HT1080 (cell line): ENCODE measurements at places on chromosomes 2 and 18. TPM values are rescaled to one million over a fixed set of nuclear protein-coding genes. Genes with fewer than 3 reads are reported as not detected.

DNA sequence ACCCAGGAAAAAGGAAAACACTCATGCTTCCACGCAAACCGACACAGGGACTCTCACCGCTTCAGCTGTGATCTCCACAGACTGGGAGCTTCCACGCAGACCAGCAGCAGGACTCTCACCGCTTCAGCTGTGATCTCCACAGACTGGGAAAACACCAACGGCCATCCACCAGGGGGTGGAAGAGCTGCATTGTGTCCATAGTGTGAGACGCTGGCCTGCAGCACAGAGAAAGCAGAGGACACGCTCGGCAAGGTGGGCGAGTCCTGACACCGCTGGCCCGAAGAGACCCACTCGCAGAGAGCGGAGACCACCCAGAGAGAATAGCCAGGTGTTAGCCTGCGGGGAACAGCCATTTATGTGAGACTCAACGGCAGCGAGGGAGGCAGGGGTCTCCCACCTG is 42.5 kb upstream of the NFATC1 start:
- DNase-seq: no peak

DNA sequence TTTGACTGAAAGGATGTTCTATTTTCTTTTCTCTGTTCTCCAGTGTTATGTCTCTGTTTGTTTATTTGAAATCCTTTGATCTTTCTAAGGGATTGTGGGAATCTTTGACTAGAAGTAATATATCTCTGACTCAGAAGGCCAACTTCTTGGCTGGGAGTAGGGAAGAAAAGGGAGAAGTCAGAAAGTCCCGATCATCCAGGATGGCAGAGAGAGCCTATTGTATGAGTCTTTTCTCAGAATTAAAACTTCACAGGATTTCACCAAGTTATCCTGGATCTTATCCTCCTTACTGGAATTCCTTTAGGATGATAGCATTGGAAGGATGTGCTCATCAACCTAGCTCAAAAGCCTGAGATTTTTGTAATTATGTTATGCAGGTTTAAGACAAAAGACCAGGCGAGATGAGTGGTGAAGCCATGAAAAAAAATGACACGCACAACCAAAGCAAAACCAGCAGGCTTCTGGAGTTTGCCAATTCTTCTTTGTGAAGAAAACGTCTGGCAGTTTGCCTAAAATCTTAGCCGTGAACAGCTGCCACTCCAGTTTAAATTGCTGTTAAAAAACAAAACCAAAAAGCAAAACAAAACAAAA is 383.6 kb upstream of the SMIM21 start:
- peak; percentile 36 for DNase-seq

DNA sequence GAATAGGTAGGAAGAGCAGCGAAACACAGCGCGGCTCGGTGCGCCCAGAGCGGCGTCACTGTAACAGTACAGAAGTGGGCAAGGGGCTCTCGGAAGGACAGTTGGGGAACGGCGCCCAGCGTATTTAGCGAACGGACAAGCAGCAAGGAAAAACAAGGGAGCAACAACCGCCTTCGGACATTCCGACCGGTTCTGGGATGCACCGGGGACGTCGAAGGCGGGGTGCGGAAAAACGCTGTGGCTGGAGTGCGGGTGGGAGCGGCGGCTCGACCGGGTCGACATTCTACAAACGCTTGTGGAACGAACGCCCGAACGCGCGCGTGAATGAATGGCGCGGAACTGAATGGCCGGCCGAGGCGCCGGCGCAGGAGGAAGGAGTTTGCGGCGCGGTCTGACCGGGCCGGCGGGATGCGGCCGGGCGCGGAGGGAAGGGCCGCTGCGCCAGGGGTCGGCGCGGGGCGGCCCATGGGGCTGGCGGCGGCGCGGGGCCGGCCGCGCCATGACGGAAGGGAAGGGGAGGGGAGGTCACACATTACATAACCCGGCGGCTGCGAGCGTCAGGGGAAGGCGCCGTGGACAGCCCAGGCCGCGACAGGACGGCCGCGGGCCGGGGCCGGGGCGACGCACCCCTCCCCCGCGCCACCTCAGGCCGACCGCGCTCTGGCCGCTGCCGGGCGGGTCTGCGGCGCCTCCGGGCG is 605 bp downstream of the REV1 start:
- peak; percentile 23 for DNase-seq

DNA sequence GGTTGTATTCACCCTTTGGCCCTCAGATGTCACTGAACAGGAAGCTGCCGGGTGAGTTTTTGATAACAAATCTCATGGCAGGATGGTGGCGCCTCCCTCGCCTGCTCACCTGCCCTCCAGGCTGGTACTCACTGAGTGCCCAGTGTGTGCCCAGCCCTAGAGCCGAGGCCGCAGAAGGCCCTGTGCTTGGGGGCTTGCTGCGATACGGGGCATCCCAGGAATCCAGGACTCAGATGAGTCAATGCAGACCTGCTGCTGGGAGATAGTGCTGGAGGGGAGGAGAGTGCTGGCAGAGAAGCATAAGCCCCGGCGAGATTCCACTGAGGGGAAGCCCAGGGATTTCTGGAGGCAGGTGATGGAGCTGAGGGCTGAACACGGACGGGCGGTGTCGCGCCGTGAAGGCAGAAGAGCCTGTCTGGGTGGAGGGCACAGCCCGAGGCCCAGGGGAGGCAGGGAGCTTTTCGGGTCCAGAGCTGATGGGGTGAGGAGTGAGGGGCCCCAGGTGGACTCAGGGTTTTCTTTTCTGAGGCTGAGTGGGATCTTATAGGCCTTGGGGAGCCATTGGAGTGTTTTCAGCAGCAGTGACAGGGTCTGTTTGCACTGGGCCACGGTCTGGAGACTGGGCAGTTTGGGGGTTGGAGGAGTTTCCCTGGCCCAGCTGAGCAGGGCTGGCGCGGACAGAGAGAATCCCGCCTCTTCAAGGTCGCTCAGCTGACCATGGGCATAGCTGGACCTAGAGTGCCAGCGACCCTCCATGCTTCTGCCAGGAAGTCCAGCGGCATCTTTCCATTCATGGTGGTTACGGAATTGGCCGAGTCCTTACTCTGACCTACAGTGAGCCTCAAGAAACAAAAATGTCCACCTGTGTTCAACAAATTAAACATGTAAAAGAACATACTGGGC is 35.5 kb downstream of the LDLRAD4 start:
- DNase-seq: no peak

BMP10 gene
- total RNA-seq: not detected in 2 replicates

- peak; percentile 48 for DNase-seq
Measured at GRCh38 chr18:72811047-72811446, 56.7 kb downstream of the NETO1 start.

DNA sequence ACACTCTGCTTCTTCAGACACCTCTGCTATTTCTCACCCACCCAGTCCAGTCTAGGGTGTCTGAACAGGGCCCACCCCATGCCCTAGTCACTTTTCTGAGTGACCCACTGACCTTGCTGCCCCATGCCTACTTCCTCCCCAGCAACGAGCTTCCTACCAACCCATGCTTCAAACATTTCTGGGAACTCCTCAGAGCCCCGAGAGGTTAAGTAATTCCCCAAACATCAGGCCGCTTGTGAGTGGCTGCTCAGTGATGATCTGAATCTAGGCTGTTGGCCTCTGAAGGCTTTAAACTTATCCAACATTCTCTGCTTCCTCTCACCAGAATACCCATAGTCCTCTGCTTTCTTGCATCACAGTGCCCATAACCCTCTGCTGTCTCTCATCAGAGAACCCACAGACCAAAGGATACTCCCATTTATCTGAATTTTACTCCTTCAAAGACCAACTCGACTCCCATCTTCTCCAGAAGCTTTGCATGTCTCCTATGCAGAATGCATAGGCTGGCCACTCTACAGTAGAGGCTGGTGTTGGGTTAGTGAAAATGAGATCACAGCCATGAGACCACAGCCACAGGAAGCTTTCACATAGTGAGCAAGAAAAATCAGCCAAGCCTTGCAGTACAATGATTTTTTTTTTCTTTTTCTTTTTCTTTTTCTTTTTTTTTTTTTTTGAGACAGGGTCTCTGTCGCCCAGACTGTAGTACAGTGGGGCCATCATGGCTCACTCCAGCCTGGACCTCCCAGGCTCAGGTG is 309.5 kb upstream of the LYPD1 start:
- DNase-seq: no peak

GRCh38 chr2:26674771-26675170 is 17.8 kb upstream of the KCNK3 start:
- no peak for DNase-seq

DNA sequence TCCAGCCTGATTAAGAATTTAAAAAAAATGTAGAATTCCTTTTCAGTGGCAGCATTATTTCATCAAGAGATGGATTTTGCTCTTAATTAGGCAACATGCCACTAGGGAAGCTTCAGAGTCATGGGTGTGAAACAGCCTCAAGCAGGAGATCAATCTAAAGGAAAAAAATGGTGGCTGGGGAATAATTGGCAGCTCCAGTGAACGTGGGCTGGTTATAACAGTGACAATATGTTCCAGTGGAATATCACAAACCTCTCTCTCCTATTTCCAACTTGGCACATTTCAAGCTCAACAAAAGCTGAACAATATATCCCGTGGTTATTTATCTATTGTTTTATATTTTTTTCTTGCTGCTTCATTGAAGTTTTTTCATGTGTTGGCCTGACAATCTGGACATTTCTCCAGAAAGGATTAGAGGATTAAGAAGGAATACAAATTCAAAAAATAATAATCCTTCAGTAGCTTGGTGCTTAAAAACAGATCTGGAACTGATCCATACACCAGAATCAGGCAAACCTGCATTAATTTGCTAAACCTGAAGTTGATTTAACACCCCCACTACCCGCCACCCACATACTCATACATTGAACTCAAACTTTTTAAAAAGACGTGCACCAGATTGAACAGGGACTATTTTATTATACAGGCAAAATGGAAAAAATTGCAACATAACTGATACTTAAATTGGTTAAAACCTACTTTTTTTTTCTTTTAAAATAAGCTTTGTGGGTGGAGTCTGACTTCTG is 255.9 kb upstream of the SPRED2 start:
- no peak for DNase-seq

- no peak for DNase-seq
Measured at GRCh38 chr18:78080761-78081160, 831.1 kb downstream of the GALR1 start.

VAMP5 gene
- not detected in 2 replicates for total RNA-seq

GRCh38 chr2:98036349-98037000 is 40.7 kb upstream of the TMEM131 start:
- no peak for DNase-seq

DNA sequence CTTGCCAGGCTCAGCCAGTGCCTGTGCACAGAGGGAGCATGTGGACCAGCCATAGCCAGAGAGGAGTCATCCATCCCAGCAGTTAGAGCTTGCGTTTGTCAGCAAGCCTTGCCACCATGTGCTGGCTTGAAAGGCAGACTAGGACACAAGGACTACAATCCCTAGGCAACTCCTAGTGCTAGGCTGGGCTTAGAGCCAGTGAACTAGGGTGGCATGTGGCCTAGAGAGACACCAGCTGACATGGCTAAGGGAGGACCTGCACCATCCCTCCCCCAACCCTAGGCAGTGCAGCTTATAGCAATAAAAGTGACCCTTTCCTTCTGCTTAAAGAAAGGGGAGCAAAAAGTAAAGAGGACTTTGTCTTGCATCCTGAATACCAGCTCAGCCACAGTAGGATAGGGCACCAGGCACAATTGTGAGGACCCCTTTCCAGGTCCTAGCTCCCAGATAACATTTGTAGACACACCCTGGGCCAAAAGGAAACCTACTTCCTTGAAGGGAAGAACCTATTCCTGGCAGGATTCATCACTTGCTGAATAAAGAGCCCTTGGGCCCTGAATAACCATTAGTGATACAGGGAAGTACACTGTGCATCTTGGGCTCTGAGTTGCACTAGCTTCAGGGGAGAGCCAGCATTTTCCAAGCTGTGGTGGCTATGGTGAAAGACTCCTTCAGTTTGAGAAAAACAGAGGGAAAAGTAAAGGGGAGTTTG is 38.7 kb upstream of the UXS1 start:
- no peak for DNase-seq

DNA sequence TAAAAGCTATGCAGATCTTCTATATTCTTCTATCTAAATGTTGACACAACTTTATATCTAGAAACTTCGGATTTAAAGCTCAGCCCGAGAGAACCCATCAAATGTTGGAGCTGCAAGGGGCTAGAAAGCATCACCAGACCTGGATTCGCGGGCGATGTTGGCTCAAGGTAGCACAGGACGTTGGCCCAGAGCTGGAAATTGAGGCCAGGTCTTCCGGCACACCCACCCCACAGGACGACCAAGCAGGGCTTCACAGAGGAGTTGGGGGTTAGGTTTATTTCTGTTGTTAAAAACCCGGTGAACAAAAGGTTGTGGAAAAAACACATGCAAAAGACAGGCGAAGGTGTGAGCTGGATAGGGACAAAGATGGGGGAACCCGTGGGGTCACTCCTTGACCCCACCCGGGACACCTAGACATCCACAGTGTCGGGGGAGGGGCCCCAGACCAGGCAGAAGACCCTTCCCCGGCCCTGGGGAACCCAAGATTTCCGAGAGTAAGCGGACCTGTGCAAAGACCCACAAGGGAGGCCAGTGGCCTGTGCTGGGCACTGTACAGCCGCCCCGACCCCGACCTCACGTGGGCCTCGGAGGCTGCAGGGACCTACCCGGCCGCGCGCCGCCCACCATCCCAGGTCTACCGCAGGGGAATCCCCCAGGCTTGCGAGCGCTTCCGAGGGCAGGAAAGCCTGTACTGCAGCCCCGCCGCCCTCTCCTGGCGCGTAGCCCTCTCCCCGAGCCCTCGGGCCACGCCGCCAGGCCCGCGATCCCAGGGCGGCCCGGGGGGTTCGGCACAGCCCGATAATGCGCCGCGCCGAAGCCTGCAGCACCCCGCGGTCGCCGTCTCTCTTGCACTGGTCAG is 1.8 kb upstream of the AGBL5 start:
- DNase-seq: no peak

DNA sequence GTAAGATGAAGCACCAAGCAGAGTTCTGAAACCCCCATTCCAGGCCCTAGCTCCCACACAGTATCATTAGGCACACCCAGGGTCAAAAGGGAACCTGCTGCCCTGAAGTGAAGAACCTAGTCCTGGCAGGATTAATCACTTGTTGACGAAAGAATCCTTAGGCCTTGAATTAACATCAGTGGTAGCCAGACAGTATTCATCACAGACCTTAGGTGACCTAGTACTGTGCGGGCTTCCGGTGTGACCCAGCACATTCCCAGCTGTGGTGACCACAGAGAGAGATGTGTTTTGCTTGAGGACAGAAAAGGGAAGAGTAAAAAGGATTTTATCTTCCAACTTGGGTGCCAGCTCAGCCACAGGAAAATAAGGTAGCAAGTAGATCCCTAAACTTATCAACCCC is 1071.4 kb upstream of the FAM98A start:
- peak; percentile 32 for DNase-seq

DNA sequence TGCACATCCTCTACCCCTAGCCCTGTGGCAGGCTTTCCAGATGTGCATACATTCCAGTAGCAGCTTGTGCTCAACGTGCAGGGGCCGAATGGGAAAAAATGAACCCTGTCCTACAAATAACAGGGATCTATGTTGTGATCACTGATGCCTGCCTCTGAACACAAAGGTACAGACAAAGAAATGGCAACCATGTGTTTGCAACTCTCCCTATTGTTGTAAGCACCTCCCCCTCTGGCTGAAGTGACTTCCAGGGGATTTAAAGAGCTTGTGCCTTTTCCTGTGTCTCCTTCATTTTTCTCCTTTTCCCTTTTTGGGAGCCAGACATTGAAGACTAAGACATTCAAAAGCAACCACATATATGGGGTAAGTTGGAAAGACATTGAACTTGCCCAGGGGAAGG is 21.6 kb downstream of the ARHGAP25 start:
- DNase-seq: no peak

- DNase-seq: no peak
Measured at GRCh38 chr2:18276583-18277075, 283.8 kb downstream of the RDH14 start.

MC4R gene
- total RNA-seq: not detected in 2 replicates

GRCh38 chr2:85129861-85130260 is 3.3 kb upstream of the TCF7L1 start:
- no peak for DNase-seq
